NCI-H510A treated with DMSO at 0.1 percent for 48 hours (cell line): ENCODE measurements at places on chromosomes 5 and 9.

- no peak for DNase-seq
Measured at GRCh38 chr9:132630811-132631210, 39.0 kb downstream of the DDX31 start.

- DNase-seq: no peak
Measured at GRCh38 chr5:172129256-172129910, 58.6 kb downstream of the STK10 start.

GRCh38 chr5:127316011-127316410, 25.4 kb downstream of the MEGF10 start:
- DNase-seq: no peak

- DNase-seq: no peak
Measured at GRCh38 chr9:112532427-112532826, 45.8 kb downstream of the KIAA1958 start.

GRCh38 chr9:99305820-99306811, 84.0 kb downstream of the SEC61B start:
- no peak for DNase-seq

DNA sequence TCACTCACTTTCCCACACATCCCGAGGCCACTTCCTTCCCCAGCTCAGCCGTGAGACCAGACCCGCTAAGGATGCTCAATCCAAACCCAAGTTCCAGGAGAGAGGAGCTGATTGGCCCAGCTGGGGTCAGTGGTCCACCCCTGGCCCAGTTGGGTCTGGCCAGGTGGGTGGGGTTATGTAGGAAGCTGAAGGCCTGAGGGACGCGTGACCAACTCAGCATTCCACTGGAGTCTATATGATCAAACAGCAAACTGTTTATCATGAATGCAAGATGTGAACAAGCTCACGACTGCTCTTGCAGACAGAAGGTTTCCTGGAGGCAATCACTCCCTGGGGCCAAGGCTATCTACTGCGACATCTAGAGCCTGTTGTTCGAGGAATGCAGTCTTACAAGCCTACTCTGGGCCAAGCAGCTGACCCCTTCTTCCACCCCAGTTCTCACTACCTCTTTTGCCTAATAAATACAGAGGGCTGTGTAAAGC, 4.9 kb upstream of the RAPGEF1 start:
- no peak for DNase-seq

DNA sequence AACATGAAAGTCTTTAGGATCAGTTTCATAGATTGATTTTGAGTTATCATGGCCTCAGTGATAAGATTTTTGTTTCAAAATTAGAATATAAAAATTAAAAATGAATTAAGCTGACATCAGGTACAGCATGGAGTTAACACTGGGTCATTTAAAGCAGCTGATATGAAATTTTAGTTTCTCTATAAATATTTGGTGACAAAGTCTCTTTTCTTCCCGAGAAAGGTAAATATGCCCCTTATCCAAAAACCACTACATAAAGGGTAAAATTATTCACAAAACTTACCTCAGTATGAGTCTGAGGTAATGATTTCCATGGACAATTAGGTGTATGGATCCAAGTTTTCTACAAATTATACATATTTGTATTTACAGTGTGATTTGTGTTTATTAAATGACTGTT, 121.5 kb upstream of the PJA2 start:
- DNase-seq: no peak

DNA sequence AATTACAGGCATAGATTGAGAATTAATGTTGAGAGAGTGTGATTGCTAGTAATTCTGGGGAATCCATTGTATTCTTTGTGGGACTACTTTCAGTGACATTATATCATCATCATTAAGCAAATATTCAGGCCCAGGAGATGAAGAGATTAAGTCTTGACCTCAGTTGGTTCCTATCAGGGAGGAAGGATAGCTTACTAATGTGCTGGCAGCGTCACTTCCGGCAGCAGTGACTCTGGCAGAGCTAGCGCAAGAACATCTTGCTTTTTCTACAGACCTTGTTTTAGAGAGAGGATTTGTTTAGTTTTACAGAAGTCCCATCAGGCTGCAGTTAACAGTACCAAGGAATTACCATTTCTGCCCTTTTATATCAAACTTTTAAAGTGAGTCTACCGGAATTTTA, 20.3 kb downstream of the OSTF1 start:
- no peak for DNase-seq

DNA sequence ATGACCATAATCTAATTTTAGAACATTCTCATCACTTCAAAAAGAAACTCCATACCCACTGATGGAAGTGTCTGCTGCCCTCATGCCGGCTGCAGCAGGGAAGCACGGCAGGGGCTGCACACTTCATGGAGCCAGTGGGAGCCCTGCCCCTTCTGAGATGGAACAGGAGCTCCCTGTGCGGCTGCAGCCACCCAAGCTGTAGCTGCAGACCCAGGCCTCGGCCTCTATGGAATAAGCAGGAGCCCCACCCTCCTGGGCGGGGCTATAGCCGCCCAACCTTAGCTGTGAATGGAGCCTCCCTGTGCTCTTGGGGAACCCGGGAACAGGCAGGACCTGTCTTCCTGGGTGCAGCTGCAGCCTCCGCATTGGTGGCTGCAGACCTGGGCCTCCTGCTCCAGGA, 128.5 kb downstream of the NUDT12 start:
- DNase-seq: no peak

DNA sequence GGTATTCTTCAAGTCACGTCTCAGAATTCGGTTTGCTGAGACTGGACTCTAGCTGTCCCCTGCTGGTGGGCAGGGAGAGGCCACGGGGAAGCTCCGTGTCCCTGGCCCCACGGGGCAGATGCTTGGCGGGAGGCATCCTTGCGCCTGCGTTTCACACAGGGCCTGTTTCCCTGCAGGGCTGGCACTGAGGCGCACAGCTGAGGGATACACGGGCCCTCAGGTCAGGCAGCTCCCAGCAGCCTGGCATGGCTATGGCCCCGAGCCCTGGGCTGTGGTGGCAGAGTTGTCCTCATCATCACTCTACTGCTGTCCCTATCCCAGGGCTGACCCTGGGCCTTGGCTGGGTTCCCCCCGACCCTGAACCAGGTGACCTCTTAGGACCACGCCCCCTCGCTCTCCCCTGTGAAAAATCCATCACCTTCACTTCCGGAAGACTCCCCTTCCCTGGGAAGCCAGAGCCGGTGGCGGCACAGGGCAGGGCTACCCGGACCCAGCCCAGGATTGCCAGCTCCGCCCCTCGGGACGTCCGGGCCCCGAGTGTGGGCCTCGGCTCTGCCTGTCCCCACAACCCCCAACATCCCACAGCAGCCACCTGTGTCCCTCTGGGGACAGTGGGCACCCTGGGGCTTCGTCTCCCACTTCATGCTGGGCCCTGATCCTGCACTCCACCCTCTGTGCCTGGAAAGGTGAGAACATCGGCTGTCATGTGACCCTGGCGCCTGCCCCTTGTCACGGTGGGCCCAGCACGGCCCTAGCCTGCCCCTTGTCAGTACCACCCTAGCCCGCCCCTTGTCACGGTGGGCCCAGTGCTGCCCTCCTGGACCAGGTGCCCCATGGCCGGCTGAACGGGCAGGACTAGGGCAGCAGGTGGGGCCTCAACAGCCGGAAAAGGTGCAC, 5.0 kb downstream of the DPP7 start:
- no peak for DNase-seq

DNA sequence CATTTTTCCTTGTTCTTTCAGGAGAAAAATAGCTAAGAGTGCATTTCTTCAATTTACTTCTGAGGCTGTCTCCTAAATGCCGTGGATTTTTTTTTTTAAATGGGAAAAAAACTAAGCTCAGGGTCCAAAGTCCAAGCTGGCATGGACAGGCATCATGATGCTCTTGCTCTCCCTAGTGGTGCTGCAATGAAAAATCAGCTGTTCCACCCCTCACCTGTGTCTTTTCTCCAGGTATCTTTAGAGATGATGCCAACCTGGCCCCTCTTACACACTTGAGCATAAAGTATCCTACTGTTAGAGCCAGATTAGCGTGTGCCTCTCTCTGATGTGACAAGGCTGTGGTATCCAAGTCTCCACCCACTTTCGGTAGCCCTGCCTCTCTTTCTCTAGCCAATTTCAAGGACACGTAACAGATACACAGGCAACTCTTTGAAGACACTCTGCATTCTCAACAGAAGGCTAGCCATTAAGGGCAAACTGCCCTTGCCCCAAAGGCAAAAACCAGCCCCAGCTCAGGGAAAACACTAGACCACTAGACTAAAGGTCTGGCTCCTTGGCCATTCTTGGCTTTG, 208.8 kb downstream of the SAXO1 start:
- peak; percentile 59 for DNase-seq
